ENCODE measurements at places on chromosomes 7 and 10. TPM values are rescaled to one million over a fixed set of nuclear protein-coding genes. Genes with fewer than 3 reads are reported as not detected.

The AVPI1 gene
- 4.4 TPM for total RNA-seq

The DLD gene
- 74.7 TPM for total RNA-seq

The TUBB8 gene
- 0.13 TPM for total RNA-seq

The ADCYAP1R1 gene
- not detected for total RNA-seq

The MYOF gene
- 256 TPM for total RNA-seq

The IGFBP1 gene
- 1.4 TPM for total RNA-seq
